ENCODE measurements at places on chromosomes 5 and 9.

GRCh38 chr5:98714710-98715288 is 58.7 kb upstream of the RGMB start:
- DNase-seq: no peak

- no peak for DNase-seq
Observed at GRCh38 chr5:68406767-68407241, 191.2 kb downstream of the PIK3R1 start.

DNA sequence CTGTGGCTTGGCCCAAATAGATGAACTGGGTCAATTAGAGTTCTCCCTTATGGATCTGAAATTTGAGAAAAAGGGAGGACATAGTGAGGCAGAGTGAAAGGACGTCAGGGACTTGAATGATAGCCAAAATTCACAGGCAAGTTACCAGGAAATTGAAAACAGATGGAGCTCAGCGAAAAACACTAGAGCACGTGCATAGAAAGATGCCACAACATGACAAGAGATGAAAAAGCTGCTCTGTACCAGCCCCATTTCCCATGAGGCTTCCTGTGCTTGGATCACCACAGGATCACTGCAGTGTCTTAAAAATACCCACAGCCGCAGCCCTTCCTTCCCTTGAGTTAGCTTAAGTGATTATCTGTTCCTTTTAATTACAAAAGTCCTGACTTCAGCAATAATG is 39.0 kb upstream of the HOMER1 start:
- no peak for DNase-seq

DNA sequence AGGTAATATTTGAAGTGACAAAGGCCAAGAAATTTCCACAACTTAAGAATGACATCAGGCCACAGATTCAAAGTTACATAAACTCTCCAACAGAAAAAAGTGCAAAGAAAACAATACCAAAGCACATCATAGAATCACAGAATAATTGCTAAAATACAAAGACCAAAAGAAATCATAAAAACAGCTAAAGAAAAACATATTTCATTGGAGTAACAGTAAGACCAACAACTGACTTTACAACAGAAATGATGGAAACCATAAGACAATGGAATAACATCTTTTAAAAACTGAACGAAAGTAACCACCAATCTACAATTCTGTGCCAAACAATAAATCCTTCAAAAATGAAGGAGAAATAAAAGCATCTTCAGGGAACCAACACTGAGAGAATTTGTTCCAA is 38.3 kb downstream of the ZDHHC21 start:
- DNase-seq: no peak

DNA sequence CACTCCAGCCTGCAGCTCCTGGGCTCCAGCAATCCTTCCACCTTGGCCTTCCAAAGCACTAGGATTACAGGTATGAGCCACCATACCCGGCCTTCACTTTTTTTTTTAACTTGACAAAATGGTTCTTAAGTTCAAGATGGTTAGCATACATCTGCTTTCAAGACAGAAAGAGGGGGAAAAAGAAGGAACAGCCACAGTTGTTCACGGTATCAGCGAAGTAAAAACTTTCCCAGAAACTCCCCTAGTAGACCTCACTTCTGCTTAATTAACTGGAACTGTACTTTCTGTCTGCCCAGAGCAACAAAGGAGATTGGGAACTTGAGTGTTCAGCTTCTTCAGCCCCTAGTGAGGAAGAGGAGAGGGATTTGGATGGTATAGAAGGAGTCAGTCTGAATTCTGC is 116.7 kb downstream of the UGCG start:
- no peak for DNase-seq

GRCh38 chr5:128403333-128403732 is 134.7 kb downstream of the FBN2 start:
- no peak for DNase-seq

- DNase-seq: no peak
Observed at GRCh38 chr5:58794875-58795274, 212.0 kb downstream of the RAB3C start.

GRCh38 chr9:12735665-12736064 is 39.2 kb upstream of the LURAP1L start:
- DNase-seq: no peak

- DNase-seq: no peak
Observed at GRCh38 chr5:178067755-178068154, 45.6 kb upstream of the N4BP3 start.

GRCh38 chr5:87650284-87650683 is 237.6 kb upstream of the CCNH start:
- DNase-seq: no peak

GRCh38 chr5:120456006-120456405 is 8.1 kb upstream of the PRR16 start:
- no peak for DNase-seq

DNA sequence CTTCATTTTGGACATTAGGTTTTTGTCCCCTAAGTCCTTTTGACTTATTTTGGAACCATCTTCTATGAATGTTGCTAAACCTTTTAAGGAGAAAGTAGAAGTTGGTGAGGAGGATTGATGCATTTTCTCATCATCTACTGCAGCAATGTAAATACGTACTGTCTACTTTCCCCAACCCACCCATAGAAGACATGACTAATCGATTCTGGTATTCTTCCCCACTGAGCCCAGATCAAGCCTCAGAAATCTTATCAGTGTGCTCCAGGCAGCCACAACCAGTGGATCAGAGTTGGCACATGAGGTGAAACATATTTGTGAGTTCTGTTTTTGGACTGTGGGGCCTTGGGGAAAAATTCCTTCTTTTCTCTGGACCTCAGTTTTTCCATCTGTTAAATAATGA is 57.7 kb downstream of the FGF18 start:
- DNase-seq: no peak

DNA sequence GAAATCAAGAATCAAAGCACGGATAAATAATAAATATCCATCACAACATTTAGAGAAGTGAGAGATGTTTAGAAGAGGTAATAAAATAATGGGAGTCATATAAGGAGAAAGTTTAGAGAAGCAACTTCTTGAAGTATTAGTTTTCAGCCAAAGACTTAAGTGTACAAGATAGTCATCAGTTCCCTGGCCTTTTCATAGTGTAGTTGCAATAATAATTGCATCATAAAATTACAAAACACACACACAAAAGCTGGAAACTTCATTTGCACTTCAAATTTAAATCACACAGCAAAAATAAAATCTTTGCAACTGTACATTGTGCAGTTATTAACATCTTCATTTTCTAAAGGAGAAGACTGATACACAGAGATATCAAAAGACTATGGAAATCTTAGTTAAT is 319.1 kb upstream of the RGMB start:
- no peak for DNase-seq

DNA sequence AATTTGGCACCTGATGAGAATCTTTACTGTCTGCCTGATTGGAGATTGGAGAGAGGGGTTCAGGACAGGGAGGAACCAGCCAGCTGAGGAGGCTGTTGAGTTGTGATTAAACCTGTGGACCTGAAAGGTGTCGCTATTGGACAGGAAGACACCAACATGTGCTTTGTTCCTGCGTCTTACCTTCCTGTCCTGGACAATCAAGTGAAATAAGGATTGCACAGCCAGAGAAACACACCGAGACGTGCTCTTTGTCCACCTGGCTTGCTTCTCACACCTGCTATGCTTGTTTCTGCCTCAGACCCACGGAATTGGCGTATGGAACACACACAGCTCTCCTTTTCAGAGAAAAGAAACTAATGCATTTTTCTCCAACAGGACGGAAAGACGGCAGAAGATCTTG is 57.7 kb upstream of the CTSL start:
- DNase-seq: no peak

GRCh38 chr5:59117320-59117719 is 534.4 kb downstream of the RAB3C start:
- DNase-seq: no peak

GRCh38 chr5:138463419-138464007 is 1.8 kb upstream of the EGR1 start:
- no peak for DNase-seq

GRCh38 chr5:71658916-71659662 is 60.0 kb upstream of the CARTPT start:
- DNase-seq: no peak

- DNase-seq: no peak
Observed at GRCh38 chr9:16593746-16594145, 276.7 kb downstream of the BNC2 start.

DNA sequence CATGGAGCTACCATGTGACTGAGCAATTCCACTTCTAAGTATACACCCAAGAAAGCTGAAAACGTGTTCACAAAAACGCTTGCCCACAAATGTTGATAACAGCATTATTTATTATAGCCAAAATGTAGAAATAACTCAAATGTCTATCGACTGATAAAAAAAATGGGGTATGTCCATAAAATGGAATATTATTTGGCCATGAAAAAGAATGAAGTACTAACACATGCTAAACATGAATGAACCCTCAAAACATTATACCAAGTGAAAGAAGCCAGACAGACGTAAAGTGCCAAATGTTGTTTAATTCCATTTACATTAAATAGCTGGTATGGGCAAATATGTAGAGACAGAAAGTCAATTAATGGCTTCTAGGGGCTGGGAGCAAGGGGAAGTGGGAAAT is 184.9 kb upstream of the IRX2 start:
- no peak for DNase-seq

DNA sequence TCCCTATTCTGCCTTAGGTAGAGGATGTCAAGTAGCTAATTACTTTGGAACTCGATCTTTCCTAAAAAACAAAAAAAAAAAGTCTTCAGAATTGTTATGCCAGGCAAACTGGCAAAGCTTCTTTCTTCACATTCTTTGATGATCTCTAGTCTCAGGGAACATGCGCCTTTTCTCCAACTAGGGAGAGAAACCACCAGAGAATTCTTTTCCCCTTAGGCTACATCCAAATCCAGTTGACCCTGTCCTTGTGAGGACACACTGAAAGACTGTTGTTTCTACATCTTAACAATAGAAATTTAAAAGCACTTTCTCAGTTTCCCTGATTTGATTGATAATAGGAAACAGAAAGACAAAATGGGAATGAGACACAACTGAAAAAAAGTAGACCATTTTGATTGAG is 94.7 kb upstream of the ITGA2 start:
- DNase-seq: no peak

DNA sequence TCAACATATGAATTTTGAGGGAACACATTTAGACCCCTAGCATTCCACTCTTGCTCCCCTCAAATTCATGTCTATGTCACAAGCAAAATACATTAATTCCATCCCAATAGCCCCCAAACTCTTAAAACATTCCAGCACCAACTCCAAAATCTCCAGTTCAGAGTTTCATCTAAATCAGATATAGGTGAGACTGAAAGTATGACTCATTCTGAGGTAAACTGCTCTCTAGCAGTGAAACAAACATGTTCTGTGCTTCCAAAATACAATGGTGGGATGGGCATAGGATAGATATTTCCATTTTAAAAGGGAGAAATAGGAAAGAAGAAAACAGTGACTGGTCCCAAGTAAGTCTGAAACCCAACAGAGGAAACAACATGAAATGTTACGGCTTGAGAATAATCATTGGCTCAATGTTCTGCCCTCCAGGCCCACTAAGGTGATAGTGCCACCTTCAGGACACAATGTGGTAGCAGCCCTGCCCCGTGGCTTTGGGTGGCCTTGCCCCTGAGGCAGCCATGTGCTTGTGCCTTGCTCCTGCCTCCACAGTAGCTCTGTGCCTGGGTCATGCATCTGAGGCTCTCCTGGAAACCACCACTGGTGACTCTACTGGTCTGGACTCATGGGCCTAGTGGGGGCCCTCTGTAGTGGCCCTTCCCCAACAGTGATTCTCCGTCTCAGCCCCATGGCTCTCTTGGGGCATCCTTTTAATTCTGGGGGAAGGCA is 36.4 kb upstream of the IPPK start:
- no peak for DNase-seq

DNA sequence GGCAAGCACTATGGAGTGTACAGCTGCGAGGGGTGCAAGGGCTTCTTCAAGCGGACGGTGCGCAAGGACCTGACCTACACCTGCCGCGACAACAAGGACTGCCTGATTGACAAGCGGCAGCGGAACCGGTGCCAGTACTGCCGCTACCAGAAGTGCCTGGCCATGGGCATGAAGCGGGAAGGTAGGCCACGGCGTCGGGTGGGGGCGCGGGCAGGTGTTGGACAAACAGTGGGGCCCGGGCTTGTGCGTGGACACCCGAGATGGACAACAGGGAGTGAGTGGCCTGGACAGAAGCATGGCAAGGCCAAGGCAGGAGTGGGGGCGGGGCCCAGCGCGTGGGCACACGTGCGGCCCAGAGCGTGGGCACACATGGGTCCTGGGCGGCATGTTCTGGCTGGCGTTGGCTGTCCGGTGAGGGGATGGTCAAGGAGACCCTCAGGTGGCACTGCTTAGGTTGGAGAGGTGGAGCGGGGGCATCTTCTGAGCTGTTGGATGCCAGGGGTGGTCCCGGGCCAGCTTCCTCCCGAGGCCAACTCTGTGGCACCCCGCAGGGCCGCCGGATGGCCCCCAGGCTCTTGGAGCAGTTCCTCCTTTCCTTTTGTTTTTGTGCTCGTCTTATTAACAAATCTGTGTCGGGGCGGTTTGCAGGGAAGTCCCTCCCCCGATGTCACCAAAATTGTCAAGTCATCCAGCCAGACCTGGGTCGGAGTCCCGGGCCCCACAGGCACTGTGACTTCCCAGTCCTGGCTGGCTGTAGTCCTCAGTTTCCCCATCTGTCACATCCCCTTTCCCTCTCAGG is 82.9 kb downstream of the RXRA start:
- DNase-seq: no peak

GRCh38 chr9:107975426-107976010 is 485.9 kb upstream of the KLF4 start:
- no peak for DNase-seq

GRCh38 chr5:171355302-171355724 is 32.3 kb upstream of the NPM1 start:
- no peak for DNase-seq

- DNase-seq: no peak
Observed at GRCh38 chr9:27203783-27204182, 93.2 kb downstream of the EQTN start.

DNA sequence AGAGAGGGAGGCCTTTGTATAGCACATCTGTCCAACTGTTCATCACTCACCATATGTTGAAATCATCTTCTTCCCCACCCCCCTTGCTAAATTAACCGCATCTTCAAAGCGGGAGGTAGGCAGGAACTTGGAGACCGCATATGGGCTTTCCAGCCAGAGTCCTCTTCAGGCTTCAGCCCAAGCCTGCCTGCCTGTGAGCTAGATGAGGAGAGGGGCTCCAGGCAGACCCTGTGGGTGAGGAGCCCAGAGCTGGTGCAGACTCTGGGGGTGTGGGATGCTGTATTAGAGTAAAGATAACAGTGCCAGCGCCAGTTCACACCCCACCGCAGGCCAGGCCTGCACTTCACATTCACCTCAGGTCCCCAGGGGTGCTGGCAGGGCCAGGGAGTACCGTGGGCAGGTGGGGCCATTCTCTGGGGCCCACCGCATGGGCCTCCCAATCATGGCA is 16.2 kb downstream of the PRRC2B start:
- DNase-seq: no peak

DNA sequence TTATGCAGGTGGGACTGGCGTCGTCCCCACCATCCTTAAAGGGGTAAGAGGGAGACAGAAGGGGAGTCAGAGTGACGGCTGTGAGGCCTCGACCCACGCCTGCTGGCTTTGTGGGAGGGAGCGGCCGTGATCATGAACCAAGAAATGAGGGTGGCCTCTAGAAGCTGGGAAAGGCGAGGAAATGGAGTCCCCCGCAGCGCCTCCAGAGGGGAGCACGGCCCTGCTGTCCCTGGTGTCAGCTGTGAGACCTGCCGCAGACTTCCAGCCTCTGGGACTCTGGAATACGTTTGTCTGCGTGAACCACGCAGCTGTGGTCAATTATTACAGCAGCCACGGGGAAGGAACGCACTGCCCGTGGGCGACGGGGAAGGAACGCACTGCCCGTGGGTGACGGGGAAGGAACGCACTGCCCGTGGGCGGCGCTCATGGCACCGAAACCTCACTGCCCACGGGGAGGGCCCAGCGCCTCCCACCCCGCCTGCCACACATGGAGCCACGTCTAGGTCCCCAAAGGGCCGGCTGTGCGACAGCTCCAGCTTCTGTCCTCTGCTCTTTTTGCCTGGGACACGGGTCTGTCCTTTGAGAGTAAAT is 108.8 kb upstream of the RAPGEF1 start:
- no peak for DNase-seq

Measured in HTR-8/SVneo (cell line).